Activated T-cell treated with anti-CD3 and anti-CD28 coated beads for 4 hours (primary cell): ENCODE measurements at places on chromosomes 16 and 17.

- no peak for DNase-seq
These were observed 52.6 kb downstream of the MAP2K6 start for GRCh38 chr17:69466905-69467667.

- no peak for DNase-seq
These were observed 8.9 kb upstream of the TCF25 start for GRCh38 chr16:89864527-89864820.

DNA sequence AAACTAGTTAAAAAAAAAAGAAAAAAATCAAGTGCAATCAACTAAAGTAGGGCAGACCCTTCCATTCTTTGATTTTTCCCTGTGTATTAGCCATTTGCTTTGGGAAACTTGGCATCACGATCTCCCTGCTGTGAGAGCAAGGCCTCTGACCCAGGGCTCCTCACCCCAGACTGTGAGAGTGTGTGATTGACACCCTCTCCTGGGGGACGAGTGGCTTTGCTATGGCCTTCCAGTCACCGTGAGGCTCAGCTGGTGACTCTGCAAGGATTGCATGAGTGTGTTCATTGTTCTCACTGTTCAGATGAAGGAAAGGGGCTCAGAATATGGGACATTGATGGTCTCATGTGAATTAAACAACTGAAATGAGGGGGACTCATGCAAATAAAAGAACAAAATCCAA lies 69.0 kb upstream of the BCAR1 start:
- DNase-seq, result no peak

DNA sequence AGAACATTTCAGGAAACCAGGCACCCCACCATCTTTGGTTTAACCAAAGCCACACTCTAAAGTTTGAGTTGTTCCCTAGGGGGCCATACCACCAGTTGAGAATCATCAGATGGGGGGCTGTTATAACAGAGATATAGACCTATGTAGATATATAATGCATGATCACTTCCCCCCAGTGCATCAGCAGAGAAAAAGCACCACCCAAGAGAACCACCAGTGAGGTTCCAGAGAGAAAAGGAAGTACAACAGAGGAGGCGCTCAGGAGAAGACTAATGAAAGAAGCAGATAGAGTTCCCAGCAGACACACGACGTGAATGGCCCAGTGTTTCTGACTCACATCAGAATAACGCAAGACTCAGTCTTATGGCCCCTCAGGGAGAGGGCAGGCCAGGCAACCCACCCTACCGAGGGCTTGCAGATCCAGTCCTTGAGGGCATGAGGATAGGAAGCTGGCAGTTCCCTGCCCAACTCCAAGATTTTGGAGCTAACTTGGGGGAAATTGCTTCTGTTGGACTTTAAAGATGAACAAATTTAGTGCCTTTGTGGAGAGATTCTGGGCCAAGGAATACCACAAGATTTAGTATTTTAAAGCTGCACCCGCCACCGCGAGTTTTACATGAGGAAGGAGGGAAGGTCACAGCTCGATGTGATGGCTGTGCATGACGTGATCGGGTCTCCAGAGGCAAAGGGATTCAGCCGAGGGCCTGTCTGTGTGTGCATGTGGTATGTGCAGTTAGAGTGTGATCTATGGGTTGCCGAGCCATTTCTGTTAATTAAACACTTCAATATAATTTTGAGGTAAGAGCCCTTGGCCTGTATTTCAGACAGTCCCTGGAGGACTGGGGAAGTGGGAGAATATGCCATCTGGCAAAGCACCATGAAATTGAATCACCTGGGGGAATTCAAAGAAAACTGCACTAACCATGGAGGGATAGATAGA lies 53.1 kb downstream of the AIPL1 start:
- DNase-seq, result no peak

GRCh38 chr17:81546906-81547613 lies 5.1 kb downstream of the FAAP100 start:
- DNase-seq, result no peak

GRCh38 chr17:48814504-48814903 lies 2.5 kb downstream of the TTLL6 start:
- DNase-seq, result peak; percentile 46

- no peak for DNase-seq
These were observed 15.1 kb downstream of the FA2H start for GRCh38 chr16:74759564-74759963.

DNA sequence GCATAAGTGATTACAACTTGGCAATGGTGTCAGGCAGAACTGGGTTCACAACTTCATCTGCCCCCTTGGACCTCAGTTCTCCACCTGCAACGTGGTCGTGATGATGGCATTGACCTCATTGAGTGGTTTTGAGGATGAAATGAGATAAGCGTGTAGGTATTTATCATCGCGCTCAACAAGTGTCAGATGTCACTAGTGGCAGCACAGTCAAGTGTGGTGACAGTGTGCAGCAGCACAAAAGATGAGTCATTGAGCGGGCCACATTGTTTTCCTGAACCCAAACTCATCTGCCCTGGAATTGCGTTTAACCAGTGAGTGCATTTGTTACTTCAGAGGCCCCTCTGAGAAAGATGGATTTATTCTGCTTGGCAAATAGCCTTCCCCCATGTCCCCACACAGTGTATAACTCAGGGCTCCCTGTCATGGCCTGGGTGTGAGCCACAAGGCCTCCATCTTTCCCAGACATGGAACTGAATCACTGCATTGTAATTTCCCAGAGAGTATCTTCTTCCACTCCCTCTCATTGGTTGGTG lies 20.9 kb downstream of the IRX3 start:
- no peak for DNase-seq

DNA sequence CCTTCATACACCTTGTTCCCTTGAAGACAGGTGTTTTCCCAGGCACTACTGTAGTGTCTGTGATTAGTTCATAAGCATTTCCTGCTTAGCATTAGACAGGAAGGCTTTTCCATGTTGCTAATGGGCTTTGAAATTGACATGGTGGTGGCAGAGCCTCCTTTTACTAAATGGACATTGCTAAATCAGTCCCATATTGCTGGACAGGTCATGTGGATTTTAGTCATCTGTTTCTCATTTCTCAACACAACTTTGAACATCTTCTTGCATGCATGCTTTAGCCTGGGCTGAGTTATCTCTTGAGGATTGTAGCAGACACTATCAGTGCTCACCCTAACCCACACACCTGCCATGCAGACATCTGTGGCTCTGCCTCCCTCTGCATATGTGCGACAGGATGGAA lies 13.7 kb upstream of the BCO1 start:
- no peak for DNase-seq

- no peak for DNase-seq
These were observed 72.5 kb downstream of the SRCIN1 start for GRCh38 chr17:38533241-38533640.
